ENCODE measurements at places on chromosomes 13 and 19.

DNA sequence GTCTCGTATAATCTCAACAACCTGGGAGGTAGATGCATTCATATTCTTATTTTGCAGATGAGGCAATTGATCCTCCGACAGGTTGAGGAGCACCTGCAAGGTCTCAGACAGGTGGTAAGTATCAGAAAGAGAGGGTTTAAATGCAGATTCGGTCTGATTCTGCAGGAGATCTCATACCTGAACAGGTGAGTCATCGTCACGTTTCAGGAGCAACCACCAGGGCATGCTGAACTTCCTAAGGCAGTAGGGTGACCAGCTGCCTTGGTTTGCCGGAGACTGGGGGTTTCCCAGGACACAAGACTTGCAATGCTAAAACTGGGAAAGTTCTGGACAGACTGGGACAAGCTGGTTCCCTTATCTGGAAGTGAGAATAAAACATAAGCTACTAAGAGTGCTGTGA, 68.8 kb upstream of the TSHZ3 start:
- DNase-seq: no peak

DNA sequence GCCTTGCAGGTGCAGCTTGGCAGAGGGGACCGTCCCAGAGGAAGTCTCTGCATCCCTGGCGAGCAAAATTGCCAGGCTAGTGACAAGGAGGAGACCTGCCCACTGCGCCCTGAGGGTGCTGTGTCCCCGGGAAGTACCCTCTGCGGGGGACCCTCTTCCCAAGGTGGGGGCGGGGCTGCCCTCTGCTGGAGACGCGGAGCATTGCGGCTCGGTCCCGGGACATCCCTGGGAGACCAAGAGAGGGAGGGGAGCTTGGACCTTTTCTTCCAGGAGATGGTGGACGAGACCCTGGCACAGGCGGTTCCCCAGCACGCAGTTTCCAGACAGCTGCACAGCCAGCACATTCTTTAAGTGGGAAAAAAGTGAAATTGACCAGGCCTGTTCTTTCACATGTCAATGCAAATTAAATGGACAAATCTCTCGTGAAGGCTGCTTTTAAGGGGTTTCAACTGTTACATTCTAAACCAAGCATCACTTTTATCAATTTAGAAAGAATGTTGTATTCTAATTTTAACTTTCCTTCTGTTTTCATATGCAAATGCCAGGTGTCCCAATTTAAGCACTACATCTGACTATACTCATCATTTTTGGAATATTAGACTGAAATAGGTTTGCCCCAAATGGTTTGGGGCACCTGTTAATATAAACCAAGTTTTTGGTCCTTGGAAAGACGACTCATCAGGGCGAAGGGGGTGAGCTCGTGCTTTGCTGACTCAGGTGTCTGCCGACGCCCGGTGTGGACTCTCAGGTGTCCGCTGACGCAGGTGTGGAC, 60.7 kb downstream of the MCF2L start:
- peak; percentile 59 for DNase-seq

DNA sequence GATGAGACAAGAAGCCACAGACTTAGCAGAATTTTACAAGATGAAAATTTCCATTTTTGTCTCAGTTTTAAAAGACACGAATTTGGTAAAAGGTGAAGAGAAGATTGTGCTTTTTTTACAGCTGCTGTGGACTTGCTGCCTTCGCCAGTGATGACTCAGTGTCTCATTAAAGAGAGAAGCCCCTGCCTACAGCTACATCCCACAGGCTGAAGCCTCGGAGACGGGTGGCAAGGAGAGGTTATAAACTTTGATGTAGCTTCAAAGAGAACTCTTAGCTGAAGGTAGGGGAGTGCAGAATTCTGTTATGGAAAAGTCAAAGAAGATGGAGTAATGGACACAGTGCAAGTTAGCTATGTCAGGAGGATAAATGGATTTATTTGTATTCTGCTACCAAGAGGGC, 683.4 kb upstream of the ARGLU1 start:
- no peak for DNase-seq

GRCh38 chr19:54356444-54357056, 8.2 kb downstream of the LAIR1 start:
- no peak for DNase-seq

DNA sequence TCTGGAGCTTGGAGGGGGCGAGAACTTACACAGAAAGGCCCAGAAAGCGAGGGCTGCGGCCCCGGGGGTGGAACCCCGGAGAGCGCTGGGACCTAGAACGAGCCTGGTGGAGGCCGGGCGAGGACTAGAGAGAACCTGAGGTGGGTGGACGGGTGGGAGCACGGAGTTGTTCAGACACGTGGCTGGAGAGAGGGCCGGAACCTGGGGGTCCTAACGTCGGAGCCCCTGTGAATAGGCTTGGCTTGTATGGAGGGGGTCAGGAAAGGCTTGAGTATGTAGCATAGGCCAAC, 383 bp downstream of the ZNF581 start:
- DNase-seq: no peak

GRCh38 chr19:7883105-7883504, 5.2 kb upstream of the LRRC8E start:
- DNase-seq: no peak

DNA sequence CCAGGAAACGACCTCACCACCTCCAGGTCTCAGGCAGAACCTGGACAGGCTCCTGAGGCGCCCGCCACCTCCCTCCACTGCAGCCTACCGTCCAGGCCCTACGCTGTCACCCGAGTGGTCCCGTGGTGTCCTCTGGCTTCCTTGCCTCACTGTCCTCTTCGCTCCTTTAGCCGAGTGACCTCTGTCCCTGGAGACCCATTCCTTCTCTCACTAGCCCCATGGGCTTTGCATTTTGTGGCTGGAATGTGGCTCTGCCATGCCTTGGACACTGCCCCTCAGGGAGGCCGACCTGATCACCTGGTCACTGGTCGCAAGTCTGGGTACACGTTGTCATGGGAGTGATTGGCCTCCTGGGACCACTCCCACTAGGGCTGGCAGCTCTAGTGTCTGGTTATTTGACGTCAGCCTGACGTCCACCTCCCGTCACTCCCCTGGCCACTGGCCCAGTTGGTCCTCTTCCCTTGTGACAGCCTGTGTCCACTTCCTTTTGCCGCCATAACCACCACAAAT, 17.9 kb downstream of the SLC25A42 start:
- DNase-seq: no peak

DNA sequence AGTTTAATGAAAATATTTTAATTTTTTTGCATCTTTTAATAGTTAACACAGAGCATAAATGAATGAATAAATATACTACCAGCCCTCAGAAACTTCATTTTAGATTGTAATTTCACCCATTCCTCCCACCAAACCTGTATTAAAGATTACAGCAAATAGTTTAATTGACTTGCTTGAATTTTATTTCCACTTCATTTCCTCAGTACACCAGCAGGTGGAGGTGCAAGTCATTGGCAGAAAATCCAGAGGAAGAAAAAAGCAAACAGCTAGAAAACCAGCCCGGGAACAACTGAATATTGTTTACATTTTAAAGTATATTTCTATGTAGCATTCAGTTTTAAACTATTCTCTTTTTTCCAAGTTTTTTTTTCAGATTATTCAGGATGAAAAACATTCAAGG, 177.8 kb downstream of the OLFM4 start:
- no peak for DNase-seq

- DNase-seq: no peak
Observed at GRCh38 chr19:11555246-11555645, 3.8 kb downstream of the ELOF1 start.

- DNase-seq: no peak
Observed at GRCh38 chr19:35130761-35131720, 3.8 kb downstream of the LGI4 start.

- no peak for DNase-seq
Observed at GRCh38 chr19:37973666-37974065, 66.7 kb downstream of the SIPA1L3 start.

DNA sequence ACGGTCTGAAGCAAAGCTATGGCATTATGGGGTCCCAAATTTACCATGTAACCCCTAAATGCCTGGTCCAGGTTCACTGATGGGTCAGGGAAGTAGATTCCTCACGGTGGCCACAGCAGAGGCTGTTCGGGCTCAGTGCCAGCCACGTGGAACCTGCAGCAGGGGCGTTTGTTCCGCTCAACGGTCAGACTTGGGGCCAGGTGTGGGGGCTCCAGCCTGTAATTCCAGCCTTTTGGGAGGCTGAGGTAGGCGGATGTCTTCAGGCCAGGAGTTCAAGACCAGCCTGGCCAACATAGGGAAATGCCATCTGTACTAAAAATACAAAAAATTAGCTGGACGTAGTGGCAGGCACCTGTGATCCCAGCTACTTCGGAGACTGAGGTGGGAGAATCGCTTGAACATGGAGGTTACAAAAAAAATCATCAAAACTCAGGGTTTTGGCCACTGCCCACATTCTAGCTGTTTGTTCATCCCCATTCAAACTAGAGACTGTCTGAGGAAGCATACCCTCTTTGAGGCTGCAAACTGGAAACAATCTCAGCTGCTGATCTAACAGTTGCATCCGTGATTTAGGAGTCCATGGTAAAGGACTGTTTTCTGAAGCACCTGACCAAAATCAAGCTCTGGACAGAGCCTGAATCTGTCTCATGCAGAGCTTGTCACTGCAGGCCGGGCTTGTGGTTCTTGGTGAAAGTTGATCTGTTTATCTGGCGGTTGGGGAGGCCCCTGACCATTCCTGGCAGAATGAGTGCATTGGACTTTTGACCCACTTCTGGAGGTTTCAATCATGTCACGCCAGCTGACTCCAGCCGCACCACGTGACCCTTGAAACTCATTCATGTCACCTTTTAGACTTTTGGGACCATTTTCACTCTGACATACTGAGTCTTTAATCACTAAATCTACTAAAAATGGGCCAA, 30.2 kb upstream of the ZNF331 start:
- DNase-seq: peak; percentile 15

- DNase-seq: no peak
Observed at GRCh38 chr19:16372065-16372915, 47.7 kb downstream of the KLF2 start.

- DNase-seq: no peak
Observed at GRCh38 chr19:9011875-9012274, 1.7 kb upstream of the MUC16 start.
